ENCODE measurements at places on chromosomes 1 and 21. TPM values are rescaled to one million over a fixed set of nuclear protein-coding genes. Genes with fewer than 3 reads are reported as not detected.

GRCh38 chr1:64733581-64734286, 11.1 kb upstream of the RAVER2 start:
- no peak for DNase-seq

DNA sequence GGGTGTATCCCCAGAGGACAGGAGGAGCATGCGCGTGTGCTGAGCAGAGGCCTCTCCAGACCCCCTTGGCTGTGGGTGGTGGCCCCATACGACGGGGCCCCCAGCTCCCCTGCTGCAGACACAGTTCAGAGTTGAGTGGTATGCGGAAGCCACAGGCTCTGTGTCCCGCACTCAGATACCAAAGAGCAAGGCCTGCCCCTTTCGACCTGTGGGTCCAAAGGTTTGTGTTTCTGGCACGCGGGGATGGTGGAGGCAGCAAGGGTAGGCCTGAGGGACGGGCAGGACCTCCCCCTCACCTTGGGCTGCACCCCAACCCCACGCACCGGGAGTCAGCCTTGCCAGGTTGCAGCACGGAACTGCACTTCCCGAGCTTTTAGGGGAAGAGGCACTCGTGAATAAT, at the start of gene KCNAB2:
Gene KCNAB2 (plus strand): TSS at position 328 of the 400 bp plus-strand sequence. CDS start 5,649 bp downstream, outside the sequence.
- no peak for DNase-seq

DNA sequence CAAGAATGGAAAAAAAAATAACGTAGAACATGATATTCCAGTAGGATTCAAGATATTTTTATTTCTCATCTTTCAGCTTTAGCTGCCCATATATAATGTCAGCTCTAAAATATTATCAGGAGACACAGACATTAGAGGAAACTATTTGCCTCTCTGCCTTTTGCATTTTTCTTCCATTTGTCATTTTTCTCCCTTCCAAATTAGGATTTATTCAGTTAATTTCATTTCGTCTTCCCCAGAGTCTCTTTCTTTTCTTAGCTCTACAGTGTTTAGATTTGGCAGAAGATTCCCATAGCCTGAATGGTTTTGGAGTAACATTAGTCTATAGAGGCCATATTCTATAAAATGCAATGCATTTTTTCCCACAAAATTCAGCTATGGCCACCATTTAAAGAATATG, 5.1 kb upstream of the ENAH start:
- DNase-seq: no peak

CFHR3 gene
- total RNA-seq: 0.66 TPM

FABP3 gene
- 82.0 TPM for total RNA-seq

Measured in aorta (tissue), 5 donors.